ENCODE measurements at places on chromosomes 7 and 10.

DNA sequence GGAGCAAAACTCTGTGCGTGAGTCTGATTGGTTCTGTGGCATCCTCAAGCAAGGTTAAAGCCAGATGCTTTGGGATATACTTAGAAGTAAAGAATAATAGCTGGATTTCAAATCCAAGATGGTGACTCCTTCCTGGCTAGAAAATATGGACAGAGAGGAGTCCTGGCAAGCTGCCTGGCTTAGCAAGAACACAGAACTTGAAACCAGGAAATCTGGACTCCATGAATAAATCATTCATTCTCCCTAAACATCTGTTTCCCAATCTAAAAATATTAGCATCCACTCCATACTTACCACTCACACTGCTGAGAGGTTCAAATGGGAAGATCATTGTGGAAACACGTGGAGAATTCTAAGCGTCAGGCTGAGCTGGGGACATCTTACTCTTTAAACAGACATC, 1074.1 kb upstream of the AUTS2 start:
- DNase-seq: no peak

DNA sequence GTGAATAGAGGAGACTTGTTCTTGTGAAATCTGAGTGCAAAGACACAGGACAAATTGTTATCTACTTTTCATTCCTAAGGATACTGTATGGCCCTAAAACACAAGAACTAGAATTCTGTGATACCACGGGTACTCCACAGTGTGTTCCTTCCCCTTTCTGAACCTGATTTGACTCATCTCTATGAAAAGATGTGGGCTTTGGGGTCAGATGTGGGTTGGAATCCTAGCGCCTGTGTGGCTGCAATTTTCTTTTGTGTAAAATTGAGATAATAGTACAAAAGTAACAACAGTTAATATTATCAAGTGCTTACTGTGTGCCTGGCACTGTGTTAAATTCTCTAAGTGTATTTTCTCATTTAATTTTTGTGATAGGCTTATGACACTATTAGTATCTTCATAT, 8.1 kb downstream of the SRGN start:
- DNase-seq: no peak

GRCh38 chr7:140594131-140594691, 46.4 kb downstream of the DENND2A start:
- DNase-seq: no peak

- peak; percentile 62 for DNase-seq
Observed at GRCh38 chr10:12605580-12606405, 256.4 kb downstream of the CAMK1D start.

- DNase-seq: no peak
Observed at GRCh38 chr10:29600067-29600466, 34.7 kb downstream of the SVIL start.

Data from activated T-cell treated with anti-CD3 and anti-CD28 coated beads, Interleukin-2, amount 50 U/mL, for 1 hour (primary cell).